ENCODE measurements at places on chromosomes 4 and X.

- DNase-seq, result no peak
- peaks cover 6% of the 10 kb centered on the region for H3K4me1 ChIP-seq
- H3K4me3 ChIP-seq, result no peak overlapping the region
- H3K36me3 ChIP-seq, result no peaks in the 10 kb centered on the region
Measured at GRCh38 chr4:120688791-120689190, 233.7 kb downstream of the PRDM5 start.

- no peak overlapping the region for H3K4me3 ChIP-seq
- H3K27me3 ChIP-seq, result no peaks in the 10 kb centered on the region
- H3K36me3 ChIP-seq, result no peaks in the 10 kb centered on the region
- no peak for DNase-seq
- no peak overlapping the region for H3K27ac ChIP-seq
Measured at GRCh38 chrX:20529301-20529700, 262.6 kb upstream of the RPS6KA3 start.

GRCh38 chrX:21764008-21764407 is 6.1 kb upstream of the SMPX start:
- no peaks in the 10 kb centered on the region for H3K4me1 ChIP-seq
- DNase-seq, result no peak
- no peak overlapping the region for H3K4me3 ChIP-seq

DNA sequence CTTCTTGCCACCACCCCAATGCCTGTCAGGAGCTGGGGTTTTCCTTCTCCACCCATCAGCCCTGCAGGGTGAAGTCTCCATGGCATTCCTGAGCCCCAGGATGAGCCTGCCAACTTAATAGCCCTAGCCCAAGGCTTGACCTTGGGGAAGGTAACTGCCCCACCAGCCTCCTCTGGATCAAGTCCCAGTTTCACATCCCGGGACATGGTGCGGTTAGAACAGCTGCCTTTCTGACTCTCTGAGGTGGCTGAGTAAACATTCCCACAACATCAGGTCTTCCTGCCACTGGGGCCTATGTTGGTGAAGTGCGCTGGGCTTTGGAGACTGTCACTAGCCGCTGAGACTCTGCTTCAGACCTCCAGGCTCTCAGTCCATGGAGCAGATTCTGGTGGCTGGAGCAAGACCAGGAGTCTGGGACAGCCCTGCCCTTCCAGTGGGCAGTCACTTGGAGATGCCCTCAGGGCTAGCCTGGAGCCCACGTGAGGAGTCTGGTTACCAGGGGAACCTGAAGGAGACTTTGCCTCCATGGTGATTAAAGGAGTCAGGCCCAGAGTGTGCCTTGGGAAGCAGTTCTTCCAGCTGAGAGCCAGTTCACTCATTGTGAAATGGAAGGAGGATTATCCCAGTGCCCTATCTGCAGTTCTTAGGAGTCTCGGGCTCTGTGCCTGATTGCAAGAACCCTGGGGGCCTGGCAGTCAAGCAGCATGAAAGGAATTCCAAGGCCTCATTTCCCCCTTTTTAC is 56.8 kb downstream of the SMIM20 start:
- H3K36me3 ChIP-seq, result no peaks in the 10 kb centered on the region
- H3K4me1 ChIP-seq, result no peaks in the 10 kb centered on the region
- H3K27me3 ChIP-seq, result no peaks in the 10 kb centered on the region
- H3K4me3 ChIP-seq, result no peak overlapping the region
- H3K27ac ChIP-seq, result no peak overlapping the region
- DNase-seq, result no peak

- no peak overlapping the region for H3K4me3 ChIP-seq
- DNase-seq, result no peak
- H3K4me1 ChIP-seq, result no peaks in the 10 kb centered on the region
- H3K27me3 ChIP-seq, result no peaks in the 10 kb centered on the region
Measured at GRCh38 chr4:101103381-101104142, 243.8 kb downstream of the PPP3CA start.

GRCh38 chrX:39814391-39814790 is 283.4 kb downstream of the BCOR start:
- no peaks in the 10 kb centered on the region for H3K27me3 ChIP-seq
- peaks cover 36% of the 10 kb centered on the region for H3K4me1 ChIP-seq
- peak; percentile 19 for DNase-seq
- no peak overlapping the region for H3K4me3 ChIP-seq

- no peak for DNase-seq
- H3K27me3 ChIP-seq, result no peaks in the 10 kb centered on the region
- peaks cover 11% of the 10 kb centered on the region for H3K36me3 ChIP-seq
- no peaks in the 10 kb centered on the region for H3K4me1 ChIP-seq
- no peak overlapping the region for H3K27ac ChIP-seq
- no peak overlapping the region for H3K4me3 ChIP-seq
Measured at GRCh38 chr4:163143532-163143931, 23.2 kb downstream of the NAF1 start.

GRCh38 chr4:40261231-40262076 is 64.6 kb downstream of the RHOH start:
- no peak for DNase-seq
- peaks cover 2% of the 10 kb centered on the region for H3K4me1 ChIP-seq
- no peaks in the 10 kb centered on the region for H3K27me3 ChIP-seq

GRCh38 chrX:72041871-72042851 is 89.6 kb downstream of the RTL5 start:
- no peak for DNase-seq
- H3K27me3 ChIP-seq, result no peaks in the 10 kb centered on the region
- no peak overlapping the region for H3K27ac ChIP-seq
- no peak overlapping the region for H3K4me3 ChIP-seq

DNA sequence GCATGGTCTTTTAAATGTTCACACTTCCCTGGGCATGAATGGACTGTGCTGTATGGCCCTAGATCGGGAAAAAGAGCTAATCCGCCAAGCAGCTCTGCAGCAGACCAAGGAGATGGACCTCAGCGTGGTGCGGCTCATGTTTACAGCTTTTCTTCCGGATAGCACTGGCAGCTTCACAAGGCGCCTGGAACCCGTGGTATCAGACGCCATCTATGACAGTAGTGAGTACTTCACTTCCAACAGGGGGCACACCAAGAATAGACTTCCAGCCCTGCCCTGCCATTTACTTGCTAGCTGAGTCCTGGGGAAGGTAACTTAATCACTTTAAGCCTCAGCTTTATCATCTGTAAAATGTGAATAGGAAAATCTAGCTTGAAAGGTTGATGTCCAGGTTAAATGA is 77.7 kb downstream of the NFKB1 start:
- no peaks in the 10 kb centered on the region for H3K27me3 ChIP-seq
- peaks cover 67% of the 10 kb centered on the region for H3K36me3 ChIP-seq

GRCh38 chr4:139619644-139620043 is 46.0 kb upstream of the MGST2 start:
- no peaks in the 10 kb centered on the region for H3K27me3 ChIP-seq
- H3K36me3 ChIP-seq, result no peaks in the 10 kb centered on the region
- H3K27ac ChIP-seq, result no peak overlapping the region
- DNase-seq, result no peak

- H3K36me3 ChIP-seq, result peaks cover 34% of the 10 kb centered on the region
- no peaks in the 10 kb centered on the region for H3K27me3 ChIP-seq
- H3K4me1 ChIP-seq, result peaks cover 27% of the 10 kb centered on the region
- DNase-seq, result no peak
Measured at GRCh38 chrX:2497961-2498780, 2.6 kb downstream of the DHRSX start.

DNA sequence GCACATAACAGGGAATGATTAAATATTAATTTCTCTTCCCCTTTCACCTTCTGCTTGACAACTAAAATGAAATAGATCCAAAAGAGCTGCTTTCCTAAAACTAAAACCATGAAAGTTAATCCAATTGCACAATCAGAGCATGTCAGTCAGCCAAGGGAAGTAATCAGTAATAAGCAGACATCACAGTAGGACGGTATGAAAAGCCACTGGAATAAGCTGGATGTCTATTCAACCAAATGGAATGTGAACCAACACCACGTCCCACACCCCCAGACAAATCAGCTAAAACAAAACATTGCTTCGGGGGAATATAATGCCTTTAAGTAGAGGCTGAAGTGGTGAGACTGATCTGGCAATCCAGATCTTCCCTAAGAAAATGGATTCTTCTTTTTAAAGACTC is 859.4 kb upstream of the FTHL17 start:
- no peaks in the 10 kb centered on the region for H3K4me1 ChIP-seq
- H3K27ac ChIP-seq, result no peak overlapping the region
- no peaks in the 10 kb centered on the region for H3K27me3 ChIP-seq
- H3K36me3 ChIP-seq, result no peaks in the 10 kb centered on the region
- DNase-seq, result no peak

DNA sequence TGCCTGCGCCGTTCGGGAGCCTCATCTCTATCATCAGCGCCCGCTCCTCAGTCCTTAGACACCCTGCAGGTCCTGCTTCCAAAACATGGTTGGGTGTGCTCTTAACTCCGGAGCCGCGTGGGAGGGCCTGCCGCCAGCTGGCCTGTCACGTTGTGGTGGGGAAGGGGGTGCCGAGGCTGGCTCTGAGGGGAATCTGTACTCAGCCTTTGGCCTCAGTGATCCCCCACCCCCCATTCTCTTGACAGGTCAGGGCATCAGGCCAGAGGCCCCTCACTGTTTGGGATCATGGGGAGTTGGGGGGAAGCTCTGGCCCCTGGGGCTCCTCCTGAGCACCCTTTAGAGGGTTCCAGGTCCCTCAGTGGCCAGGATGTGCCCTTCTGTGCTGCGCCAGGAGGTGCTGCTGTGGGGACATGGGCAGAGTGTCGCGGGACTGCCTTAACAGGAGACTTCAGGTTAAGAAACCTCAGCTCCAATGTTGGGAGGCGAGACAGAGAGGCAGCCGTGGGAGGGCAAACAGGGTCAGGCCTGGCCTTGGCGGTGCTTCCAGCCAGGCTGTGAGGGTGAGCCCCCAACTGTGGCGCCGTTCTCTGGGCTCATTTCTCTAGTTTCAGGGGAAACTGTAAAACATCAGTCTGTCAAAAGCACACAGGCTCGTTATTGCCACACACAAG is 33.5 kb downstream of the TRMT44 start:
- H3K4me3 ChIP-seq, result peak overlapping the region; percentile 33
- peaks cover 39% of the 10 kb centered on the region for H3K36me3 ChIP-seq
- H3K27me3 ChIP-seq, result no peaks in the 10 kb centered on the region
- peak; percentile 20 for DNase-seq
- peaks cover 46% of the 10 kb centered on the region for H3K4me1 ChIP-seq

GRCh38 chr4:43066415-43066814 is 173.9 kb downstream of the GRXCR1 start:
- no peaks in the 10 kb centered on the region for H3K36me3 ChIP-seq
- no peaks in the 10 kb centered on the region for H3K27me3 ChIP-seq
- no peaks in the 10 kb centered on the region for H3K4me1 ChIP-seq

- no peak for DNase-seq
- no peaks in the 10 kb centered on the region for H3K27me3 ChIP-seq
- no peaks in the 10 kb centered on the region for H3K4me1 ChIP-seq
- no peak overlapping the region for H3K4me3 ChIP-seq
- H3K27ac ChIP-seq, result no peak overlapping the region
Measured at GRCh38 chr4:125796138-125796537, 481.4 kb downstream of the FAT4 start.

- peaks cover 6% of the 10 kb centered on the region for H3K4me1 ChIP-seq
- no peaks in the 10 kb centered on the region for H3K36me3 ChIP-seq
- no peak overlapping the region for H3K4me3 ChIP-seq
- no peaks in the 10 kb centered on the region for H3K27me3 ChIP-seq
- DNase-seq, result no peak
Measured at GRCh38 chr4:48133669-48134068, 381 bp downstream of the TXK start.

DNA sequence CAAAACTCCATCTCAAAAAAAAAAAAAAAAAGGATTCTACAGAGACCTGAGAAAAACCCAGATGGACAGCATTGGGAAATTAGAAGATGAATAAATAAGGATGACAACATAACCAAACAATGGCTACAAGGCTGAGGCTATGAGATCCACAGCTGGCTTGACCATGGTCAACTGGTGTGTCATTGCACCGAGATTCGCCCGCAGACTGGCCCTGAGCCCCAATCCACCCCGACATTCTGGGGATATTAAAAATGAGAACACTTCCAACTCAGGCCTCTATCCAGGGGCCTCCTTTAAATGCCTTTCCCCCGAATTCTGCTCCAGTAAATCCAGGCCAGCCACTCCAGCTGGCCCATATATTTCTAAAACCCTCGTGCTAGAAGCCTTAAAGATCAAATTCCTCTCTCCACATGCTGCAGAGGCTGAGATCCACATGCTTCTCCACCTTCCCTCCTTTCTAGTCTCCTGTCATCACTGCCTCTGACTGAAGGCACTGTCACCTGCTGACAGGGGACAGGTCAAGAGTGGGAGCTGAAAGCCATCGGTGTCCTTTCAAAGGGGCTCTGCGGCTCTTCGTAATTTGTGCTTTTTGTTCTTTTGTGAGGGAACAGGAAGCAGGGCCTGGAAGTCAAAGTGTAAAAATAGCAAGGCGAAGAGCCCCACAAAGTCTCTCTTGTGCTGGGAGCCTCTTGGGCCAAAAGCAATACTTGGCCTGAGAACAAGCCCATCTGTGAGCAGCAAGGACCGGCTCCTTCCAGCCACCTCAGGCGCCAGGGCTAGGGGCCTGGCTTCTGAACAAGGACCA is 203.7 kb downstream of the NSUN7 start:
- H3K4me1 ChIP-seq, result no peaks in the 10 kb centered on the region
- H3K27ac ChIP-seq, result no peak overlapping the region
- no peaks in the 10 kb centered on the region for H3K27me3 ChIP-seq
- H3K4me3 ChIP-seq, result no peak overlapping the region

DNA sequence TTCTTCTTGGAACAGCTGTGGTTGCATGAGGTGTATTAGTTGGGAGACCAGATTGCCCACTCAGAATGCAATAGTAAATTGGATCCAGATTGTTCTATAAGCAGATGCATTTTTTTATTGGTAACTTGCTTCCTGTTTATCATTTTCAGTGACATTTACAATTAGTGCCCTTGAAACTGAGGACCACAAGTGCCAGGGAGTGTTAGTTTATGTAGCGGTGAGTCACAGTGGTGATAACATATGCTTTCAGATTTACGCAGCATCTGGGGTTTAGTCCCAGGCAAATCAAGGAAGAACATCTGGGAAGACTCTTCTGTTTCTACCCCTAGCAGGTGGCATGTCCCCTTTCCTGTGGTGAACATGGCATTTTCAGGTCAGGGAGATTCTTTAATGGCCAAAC is 24.1 kb downstream of the FRMPD4 start:
- H3K27ac ChIP-seq, result no peak overlapping the region
- H3K27me3 ChIP-seq, result no peaks in the 10 kb centered on the region
- no peak for DNase-seq
- H3K4me1 ChIP-seq, result no peaks in the 10 kb centered on the region
- no peak overlapping the region for H3K4me3 ChIP-seq
